ENCODE measurements at places on chromosomes 7 and 10. TPM values are rescaled to one million over a fixed set of nuclear protein-coding genes. Genes with fewer than 3 reads are reported as not detected.

The RPP30 gene
- total RNA-seq: 20.6 TPM

The FEZF1 gene
- total RNA-seq: not detected

The HOXA10 gene
- total RNA-seq: 23.3 TPM

The PKD1L1 gene
- under 0.01 TPM for total RNA-seq

The ELOVL3 gene
- total RNA-seq: 0.72 TPM

The CDK14 gene
- 16.2 TPM for total RNA-seq
